Ovary (tissue), 10 donors: ENCODE measurements at places on chromosomes 13 and 19.
A peak's percentile ranks its signal among the peaks of the same experiment; 100 is the strongest.

DNA sequence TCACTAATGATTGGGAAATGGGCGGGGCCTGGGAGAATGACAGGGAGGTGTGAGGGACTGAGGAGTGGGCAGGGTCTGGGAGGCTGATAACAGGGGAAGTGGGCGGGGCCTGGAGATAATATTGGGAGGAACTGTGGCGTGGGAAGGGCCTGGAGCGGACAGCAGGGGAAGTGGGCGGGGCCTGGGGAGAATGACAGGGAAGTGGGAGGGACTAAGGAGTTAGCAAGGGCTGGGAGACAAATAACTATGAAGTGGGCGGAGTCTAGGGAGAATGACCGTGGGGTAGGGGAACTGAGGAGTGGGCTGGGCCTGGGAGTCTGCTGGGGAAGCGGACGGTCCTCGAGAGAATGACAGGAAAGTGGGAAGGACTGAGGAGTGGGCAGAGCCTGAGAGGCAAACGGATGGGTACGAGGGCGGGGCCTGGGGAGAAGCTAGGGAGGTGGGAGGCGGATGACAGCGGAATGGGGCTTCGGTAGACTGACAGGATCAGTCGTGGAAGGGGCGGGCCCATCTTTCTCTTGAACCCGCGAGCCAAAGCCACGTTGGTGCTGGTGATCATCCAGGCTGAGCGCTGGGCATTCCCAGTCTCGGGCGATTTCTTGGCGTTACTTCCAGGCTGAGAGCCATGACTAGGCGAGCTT is 14.0 kb upstream of the TUBB4A start:
- DNase-seq: peak; percentile 72

DNA sequence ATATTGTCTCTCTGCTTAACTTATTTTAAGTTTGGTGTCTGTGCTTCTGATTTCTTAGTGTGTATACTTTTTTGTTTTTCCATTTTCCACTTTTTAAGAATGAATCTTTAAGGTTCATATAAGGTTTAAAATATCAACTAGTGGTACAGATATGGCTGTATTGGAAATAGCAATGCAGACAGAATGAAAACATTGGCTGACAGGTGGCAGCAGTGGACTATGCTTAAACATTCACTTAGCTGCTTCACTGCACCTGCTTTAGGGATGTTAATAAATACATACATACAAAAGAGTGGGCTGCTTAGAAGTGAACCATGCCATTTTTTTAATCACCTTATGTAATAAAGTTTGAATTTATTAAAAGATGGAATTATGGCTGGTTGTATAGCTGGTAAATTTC is 27.3 kb downstream of the TM9SF2 start:
- DNase-seq: no peak

- DNase-seq: no peak
These were observed 467.8 kb upstream of the ARGLU1 start for GRCh38 chr13:107035778-107036177.

GRCh38 chr19:46944918-46945628 is 74.6 kb upstream of the NPAS1 start:
- peak; percentile 33 for DNase-seq

- no peak for DNase-seq
These were observed 1001.1 kb downstream of the OLFM4 start for GRCh38 chr13:54029720-54030119.

GRCh38 chr19:9116547-9116946 is 984 bp upstream of the OR7G1 start:
- no peak for DNase-seq

DNA sequence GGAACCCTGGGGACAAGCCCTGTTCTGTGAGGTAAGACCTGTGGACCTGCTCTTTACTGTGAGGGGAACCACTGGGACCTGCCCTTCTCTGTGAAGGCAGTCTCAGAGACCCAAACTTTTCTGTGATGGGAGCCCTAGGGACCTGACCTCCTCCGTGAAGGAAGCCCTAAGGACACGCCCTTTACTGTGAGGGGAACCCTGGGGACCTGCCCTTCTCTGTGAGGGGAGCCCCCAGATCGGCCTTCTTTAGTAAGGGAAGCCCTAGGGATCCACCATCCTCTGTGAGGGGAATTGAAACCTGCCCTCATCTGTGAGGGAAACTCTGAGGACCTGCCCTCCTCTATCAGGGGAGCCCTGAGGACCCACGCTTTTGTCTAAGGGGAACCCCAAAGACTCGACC is 343.5 kb downstream of the UQCRFS1 start:
- DNase-seq: no peak
